ENCODE measurements at places on chromosomes 6 and 20.

DNA sequence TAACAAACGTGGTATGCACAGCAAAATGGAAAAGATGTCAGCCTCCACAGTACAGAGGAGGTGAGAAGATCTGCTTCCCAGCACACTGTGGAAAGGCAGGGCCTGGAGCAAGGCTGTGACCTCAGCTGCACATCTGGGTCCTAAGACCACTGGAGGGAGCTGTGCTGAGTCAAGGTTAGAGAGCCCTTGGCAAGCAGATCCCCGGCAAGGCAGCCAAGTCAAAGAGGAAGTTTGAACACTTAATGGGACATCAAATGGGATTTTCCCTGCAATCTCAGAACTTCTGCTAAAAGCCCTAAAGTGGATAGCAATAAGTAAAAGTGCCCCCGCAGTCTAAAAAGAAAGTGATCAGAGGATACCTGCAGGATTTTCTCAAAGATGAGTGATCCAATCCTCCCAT lies 39.5 kb downstream of the UNC5CL start:
- DNase-seq: peak; percentile 53

GRCh38 chr6:37897321-37897720 lies 77.8 kb downstream of the ZFAND3 start:
- DNase-seq: no peak

GRCh38 chr6:166563805-166564204 lies 22.7 kb downstream of the RAMACL start:
- DNase-seq: no peak

DNA sequence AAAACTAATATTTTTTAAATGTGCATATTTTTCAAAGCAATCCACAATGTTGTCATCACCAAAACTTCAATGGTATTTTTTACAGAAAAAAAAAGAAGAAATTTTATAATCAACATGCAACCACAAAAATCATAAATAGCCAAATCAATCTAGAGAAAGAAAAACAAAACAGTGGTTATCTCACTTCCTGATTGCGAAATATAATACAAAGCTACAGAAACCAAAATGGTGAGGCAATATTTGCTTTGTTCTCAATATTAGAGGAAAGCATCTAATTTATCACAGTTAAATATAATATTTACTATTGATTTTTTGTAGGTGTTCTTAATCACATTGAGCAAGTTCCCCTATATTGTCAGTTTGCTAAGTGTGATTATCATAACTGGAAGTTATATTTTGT lies 720.7 kb upstream of the ADGRB3 start:
- no peak for DNase-seq

Data from BE2C (cell line).